ENCODE measurements at places on chromosomes 2 and 18.
A peak's percentile ranks its signal among the peaks of the same experiment; 100 is the strongest.

- no peak for DNase-seq
These were observed 40.7 kb upstream of the UPP2 start for GRCh38 chr2:158060835-158061435.

DNA sequence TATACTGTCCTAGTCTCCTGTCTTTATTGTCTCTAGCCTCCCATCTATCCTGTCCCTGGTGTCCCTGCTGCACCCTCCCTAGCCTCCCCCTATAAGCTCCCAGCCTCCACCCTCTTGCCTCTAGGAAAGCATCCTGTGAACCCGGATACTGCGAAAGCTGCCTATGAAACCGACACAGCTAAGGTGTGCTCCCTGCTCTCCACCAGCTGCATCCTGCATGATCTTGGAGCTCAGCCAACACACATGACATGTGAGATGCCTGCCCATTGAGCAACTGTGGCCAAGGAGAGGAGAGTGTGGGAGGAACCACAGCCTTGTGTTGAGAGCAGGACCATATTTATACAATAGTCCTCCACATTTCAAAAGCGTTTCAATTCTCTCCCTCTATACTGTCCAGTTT, 187.1 kb downstream of the ZBTB7C start:
- no peak for DNase-seq

DNA sequence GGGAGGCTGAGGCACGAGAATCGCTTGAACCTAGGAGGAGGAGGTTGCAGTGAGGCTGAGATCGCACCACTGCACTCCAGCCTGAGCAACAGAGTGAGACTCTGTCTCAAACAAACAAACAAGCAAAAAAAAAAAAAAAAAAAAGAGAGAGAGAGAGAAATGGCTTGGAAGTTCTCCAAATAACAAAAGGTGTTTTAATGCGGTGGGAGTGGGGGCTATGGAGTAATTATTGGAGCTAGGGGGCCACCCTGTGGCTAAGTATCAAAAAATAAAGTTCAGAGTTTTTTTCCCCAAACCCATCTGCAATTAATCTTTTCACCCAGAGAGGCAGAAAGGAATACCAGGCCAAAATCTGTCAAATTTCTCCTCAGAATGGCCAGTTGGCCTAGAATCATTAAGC, 23.0 kb upstream of the CEP68 start:
- DNase-seq: no peak

DNA sequence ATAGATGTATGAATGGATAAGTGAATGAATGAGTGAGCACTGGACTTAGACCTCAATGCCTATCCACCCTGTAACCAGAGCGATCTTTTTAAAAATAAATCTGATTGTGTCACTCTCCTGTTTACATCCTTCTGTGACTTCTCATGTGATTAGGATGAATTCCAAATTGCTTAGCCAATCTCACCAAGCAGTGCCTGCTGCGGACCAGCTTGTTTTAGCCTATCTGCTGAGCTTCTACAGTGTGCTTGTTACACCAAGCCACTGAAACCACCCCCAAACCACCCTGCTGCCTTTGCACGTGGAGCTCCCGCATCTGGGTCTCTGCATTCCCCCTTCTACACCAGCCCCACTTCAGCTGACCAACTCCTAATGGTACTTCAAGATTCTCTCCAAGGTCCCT, 265.4 kb downstream of the EN1 start:
- no peak for DNase-seq

DNA sequence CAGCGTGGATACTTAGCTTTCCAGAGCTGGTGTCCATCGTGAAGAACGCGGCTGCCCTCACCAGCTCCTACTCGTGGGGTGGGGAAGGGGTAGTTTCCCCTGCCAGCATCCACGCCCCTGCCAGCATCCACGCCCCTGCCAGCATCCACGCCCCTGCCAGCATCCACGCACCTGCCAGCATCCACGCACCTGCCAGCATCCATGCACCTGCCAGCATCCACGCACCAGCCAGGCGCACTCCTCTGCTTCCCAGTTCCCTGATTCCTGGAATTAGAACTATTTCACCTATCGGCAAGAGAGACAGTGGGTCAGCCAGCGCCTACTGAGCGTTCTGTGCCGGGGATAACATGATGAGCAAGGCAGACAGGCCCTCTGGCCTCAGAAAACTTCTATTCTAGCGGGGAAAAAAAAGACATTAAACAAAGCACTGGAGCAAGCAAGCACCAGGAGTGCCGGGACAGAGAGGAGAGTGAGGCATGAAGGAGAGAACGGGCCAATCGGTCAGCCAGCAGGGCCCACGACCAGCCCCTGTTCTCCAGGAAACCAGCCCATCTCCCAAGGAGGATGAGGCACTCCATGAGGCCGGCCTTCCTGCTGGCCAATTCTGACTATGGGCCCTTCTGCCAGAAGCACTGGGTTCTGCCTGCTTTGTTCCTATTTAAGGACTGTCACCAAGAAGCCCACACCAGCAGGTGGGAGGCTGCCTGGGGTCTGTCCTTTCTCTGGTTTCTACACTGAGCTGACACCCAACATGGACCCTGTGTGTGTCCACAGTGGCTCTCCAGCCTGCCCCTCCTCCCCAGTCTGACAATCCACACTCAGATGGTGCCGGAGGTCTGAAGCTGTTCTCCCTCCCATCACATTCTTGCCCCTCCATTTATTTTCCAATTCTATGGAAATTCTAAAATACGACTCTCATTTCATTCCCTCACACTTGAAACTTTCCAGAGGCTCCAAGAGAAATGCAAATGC, 78.4 kb upstream of the SALL3 start:
- DNase-seq: no peak

- DNase-seq: no peak
These were observed 2.4 kb downstream of the MRPL33 start for GRCh38 chr2:27773959-27774358.

GRCh38 chr2:23069156-23069555, 315.8 kb upstream of the KLHL29 start:
- DNase-seq: no peak

- DNase-seq: no peak
These were observed 141.2 kb upstream of the TACR1 start for GRCh38 chr2:75340560-75340959.

GRCh38 chr2:44120428-44120827, 48.2 kb upstream of the PPM1B start:
- no peak for DNase-seq

DNA sequence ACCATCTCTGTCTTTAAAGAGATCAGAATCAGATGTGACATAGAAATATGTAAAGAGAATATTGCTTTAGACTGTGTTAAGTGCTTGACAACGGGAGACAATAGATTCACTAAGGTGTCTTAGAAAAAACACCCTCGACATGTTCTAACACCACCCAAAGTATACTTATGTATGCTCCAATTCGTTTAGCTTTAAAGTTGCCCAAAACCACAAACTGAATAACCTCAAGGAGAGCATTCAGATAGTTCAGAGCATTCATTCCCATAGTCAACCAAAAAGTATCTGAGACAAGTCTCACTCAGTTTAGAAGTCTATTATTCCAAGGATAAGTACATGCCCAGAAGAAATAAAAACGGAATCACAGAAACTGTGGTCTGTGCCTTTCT, 96.4 kb downstream of the KYNU start:
- no peak for DNase-seq

- DNase-seq: peak; percentile 35
These were observed 130.9 kb upstream of the RAB12 start for GRCh38 chr18:8478166-8478967.

- no peak for DNase-seq
These were observed 7.6 kb upstream of the MSTN start for GRCh38 chr2:190069936-190070696.

DNA sequence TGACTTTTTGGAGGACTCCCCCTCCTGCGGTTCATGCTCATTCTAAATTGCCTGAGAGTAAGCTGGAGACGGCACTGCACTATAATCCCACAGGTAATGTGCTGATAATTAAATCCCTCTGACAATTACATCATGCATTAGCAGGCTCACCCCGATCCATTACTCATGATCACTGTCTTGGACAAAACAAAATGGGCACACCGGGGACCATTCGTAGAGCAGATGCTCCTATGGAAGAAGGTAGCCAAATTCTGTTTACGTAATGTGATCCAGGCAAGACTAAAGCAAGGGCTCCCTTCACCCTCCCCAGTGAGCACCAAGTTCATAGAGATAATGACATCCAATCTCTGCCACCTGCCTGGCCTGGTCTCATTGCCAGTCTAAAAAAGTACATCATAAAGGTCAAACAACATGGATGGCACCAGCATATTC, 657.1 kb upstream of the SOX11 start:
- DNase-seq: no peak

- DNase-seq: no peak
These were observed 59.4 kb downstream of the MMADHC start for GRCh38 chr2:149527998-149528755.

DNA sequence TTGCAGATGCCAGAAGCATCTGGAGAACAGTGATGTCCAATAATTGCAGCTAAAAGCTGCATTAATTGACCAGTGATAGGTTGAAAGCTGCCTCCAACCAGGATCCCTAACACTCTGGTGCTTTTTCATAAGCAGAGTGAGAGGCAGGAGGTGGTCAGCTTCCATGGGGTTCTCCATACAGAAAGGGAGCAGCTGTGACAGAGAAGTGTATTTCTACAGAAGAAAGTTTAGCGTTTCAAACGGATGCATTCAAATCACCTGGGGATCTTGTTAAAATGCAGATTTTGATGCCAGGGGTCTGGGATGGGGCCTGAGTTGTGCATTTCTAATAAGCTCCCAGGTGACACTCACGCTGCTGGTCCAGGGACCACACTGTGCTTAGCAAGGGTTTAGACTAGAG, 216.5 kb upstream of the NRP2 start:
- DNase-seq: no peak

DNA sequence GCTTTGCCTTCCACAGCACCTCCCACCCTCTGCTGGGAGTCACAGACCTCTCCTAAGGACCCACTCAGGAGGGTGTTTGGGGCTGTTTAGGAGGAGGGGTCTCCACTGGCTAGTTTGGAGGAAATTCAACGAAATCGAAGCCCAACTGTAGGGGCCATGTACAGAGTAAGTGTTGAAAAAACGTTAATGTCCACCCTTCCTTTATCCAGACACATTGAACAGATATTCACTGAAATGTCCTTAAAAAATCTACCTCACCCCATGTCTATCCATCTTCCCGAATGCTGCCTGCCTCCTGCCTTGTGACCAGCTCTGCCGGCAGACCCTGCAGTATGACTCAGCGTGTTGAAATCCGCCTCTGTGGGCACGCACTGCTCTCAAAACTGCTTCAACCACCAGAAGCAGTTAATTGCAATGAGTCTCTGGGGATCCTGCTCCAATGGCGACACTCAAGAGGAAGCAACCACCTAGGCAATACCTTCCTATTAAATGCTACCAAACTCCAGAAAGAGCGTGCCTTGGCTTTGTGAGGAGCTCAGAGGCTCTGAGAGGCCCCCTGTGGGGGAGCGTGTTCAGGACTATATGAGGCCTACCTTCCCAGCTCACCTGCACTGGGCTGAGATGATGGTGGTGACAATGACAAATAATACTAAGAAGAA, 61.4 kb upstream of the RTN4 start:
- no peak for DNase-seq

DNA sequence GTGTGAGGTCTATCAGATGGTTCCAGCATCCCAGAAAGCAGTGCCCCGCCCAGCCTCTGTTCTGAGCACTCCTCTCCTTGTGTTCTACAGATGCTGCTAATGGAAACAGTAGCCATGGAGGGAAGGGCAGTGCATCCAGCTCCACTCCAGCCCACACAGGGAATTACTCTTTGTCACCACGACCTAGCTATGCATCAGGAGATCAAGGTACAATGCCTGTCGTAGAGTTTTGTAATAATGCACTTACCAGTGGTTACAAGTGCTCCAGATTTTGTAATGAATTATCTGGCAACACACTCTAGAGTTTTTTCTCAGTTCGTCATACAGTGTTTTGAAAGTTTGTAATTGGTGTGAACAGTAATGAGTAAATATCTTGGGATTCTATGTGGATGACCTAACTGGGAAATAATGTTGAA, 161.1 kb downstream of the ESCO1 start:
- DNase-seq: no peak

- no peak for DNase-seq
These were observed 204.2 kb downstream of the CBLN2 start for GRCh38 chr18:72339976-72340375.
